Urinary bladder (tissue), 4 donors: ENCODE measurements at places on chromosomes 16 and 17. TPM values are rescaled to one million over a fixed set of nuclear protein-coding genes. Genes with fewer than 3 reads are reported as not detected.

EVI2A gene
- total RNA-seq: 6.9 TPM

TP53TG3 gene
- not detected for total RNA-seq

WWOX gene
- total RNA-seq: 28.4 TPM

DNA sequence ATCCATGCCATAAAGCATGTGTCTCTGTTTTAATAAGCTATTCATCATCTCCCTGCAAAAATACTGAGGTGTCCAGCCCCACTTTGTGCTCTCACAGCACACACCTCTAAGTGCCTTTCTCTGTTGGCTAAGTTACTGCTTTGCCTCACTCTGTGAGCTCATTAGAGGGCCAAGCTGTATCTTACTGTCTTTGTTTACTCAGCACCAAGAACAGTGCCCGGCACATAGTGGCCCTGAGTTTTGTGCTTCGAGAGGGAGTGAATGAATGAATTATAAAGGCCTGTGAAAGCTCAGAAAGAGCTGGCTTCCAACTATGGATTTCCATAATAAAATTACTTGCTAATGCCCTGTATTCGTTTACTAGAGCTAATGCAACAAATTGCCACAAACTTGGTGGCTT, 50.2 kb upstream of the NOG start:
- DNase-seq: no peak

GRCh38 chr16:5026664-5027063, 7.1 kb downstream of the NAGPA start:
- no peak for DNase-seq

- no peak for DNase-seq
Measured at GRCh38 chr16:83145297-83145696, 518.5 kb downstream of the CDH13 start.

LGALS9B gene
- total RNA-seq: not detected

ST6GALNAC2 gene
- total RNA-seq: 10.3 TPM

DNA sequence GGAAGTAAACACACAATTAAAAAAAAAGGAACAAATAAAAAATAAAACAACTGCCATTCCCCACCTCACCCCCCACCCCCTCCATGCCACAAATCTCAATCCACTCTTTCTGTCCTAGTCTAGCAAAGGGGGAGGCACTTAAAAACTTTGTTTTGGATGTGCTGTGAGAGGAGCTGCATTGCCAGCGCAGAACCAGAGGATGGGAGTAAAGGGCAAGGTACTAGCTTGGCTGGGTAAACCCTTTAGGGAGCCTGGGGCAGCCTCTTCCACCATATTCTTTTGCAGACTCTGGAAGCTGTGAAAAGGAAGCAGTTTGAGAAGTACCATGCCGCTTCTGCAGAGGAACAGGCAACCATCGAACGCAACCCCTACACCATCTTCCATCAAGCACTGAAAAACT, 1.4 kb downstream of the MRPS7 start:
- no peak for DNase-seq

DNA sequence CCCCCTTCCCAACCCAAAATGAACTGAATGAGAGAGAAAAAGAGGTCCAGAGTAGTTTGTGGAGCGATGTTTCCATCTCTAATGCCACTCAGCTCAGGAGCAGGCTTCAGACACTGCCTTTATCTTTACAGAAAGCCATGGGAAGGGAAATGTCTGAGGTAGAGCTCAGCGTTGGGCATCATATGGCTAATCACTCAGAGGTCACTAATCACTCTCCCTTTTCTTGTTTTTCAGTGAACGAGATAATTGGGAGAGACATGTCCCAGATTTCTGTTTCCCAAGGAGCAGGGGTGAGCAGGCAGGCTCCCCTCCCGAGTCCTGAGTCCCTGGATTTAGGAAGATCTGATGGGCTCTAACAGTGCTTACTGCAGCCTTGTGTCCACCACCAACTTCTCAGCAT, 9.8 kb downstream of the ESRP2 start:
- no peak for DNase-seq

DNA sequence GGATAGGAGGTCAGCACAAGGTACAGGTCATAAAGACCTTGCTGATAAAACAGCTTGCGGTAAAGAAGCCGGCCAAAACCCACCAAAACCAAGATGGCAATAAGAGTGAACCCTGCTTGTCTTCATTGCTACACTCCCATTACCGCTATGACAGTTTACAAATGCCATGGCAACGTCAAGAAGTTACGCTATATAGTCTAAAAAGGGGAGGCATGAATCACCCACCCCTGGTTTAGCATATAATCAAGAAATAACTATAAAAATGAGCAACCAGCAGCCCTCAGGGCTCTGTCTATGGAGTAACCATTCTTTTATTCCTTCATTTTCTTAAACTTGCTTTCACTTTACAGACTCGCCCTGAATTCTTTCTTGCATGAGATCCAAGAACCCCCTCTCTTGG, 1.0 kb upstream of the HSBP1 start:
- DNase-seq: no peak

DNA sequence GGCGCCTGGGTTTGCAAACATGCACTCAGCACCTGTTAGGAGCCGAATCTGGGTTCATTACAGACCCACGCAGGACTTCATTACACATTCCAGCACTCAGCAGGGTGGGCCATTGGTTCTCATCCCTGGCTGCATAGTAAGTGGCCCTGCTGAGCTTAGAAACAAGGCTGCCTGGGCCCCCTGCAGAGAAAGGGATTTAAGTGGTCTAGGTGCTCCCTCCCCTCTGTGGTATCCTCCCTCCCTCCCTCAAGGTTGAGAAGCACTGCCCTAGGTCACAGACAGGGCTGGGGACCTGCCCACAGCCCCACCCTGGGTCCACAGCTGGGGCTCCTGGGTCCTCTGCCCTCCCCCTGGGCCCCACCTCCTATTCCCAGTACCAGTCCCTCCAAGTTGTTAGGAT, 28.3 kb downstream of the WNT3 start:
- no peak for DNase-seq

DNA sequence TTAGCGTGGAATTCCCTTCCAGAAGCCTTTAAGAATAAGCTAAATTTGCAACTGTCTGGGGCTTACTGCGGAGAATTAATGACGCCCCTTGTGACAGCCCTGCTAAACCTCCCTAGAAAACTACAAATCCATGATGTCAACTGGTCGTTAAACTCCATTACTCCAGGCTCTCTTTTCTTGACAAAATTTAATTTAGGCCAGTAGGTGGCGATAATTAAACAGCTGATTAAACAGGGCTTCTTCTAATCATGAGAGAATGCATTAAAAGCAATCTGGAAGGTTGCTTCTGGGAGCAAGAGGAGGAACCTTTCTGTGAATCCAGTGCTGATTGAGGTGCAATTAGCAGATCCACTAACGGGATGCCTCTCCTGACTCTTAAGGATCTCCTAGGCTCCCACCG, 8.1 kb upstream of the NLRP1 start:
- DNase-seq: no peak

GRCh38 chr17:80852476-80853015, 139.1 kb upstream of the CHMP6 start:
- no peak for DNase-seq

- no peak for DNase-seq
Measured at GRCh38 chr17:68461589-68461988, 4.3 kb upstream of the WIPI1 start.

- DNase-seq: no peak
Measured at GRCh38 chr16:11099672-11100205, 155.4 kb downstream of the CLEC16A start.

C16orf46 gene
- 0.63 TPM for total RNA-seq

GRCh38 chr16:78689536-78689935, 590.1 kb downstream of the WWOX start:
- DNase-seq: no peak

- no peak for DNase-seq
Measured at GRCh38 chr17:35555691-35556090, 4.9 kb downstream of the SLFN14 start.

EFCAB5 gene
- 0.90 TPM for total RNA-seq

DNA sequence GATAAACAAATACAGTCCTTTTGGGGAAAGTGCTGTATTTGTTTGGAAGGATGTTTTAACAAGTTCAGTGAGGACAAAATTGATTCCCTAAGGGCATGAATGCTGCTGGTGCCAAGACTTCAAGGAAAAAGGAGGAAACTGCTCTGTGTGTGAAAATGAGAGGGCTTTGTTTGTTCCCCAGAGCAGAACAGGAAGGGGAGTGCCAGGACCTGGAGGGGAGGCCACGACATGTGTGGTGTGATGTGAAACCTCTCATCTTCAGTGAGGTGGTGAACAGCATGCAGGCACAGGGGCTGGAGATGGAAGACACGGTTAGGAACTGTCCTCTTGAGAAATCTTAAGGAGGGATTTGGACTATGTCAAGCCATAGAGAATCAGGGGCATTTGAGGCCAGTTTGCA, 46.6 kb upstream of the GRIN2A start:
- no peak for DNase-seq

GRCh38 chr17:74371653-74372147, 4.4 kb downstream of the GPR142 start:
- no peak for DNase-seq

- no peak for DNase-seq
Measured at GRCh38 chr17:82000803-82001570, 21.7 kb downstream of the CENPX start.

CPHXL2 gene
- not detected for total RNA-seq

CDRT15 gene
- not detected for total RNA-seq

TBC1D28 gene
- total RNA-seq: not detected

- DNase-seq: peak; percentile 14
Measured at GRCh38 chr17:12422651-12423050, 243.0 kb upstream of the MYOCD start.

DNA sequence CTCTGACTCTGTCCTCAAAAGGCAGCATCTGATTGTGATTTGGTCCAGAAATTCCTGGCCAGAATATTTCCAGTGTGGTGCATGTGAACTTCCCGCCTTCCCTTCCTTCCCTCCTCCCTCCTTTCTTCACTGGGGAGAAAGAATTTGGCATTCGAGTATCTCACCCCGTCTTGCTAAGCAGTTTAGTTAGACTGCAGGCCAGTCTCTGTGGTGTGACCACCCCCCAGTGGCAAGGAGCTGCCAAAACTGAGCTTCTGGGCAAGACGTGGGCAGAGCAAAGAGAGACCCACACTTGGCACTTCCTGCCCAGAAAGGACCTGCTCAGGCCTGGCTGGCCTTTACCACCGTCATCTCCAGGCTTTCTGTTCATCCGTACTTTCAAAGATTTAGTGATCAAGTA, 36.4 kb downstream of the SNX20 start:
- DNase-seq: no peak

GRCh38 chr16:87119168-87119567, 198.0 kb downstream of the C16orf95 start:
- no peak for DNase-seq

- no peak for DNase-seq
Measured at GRCh38 chr16:88634141-88634993, 4.0 kb upstream of the IL17C start.

DNA sequence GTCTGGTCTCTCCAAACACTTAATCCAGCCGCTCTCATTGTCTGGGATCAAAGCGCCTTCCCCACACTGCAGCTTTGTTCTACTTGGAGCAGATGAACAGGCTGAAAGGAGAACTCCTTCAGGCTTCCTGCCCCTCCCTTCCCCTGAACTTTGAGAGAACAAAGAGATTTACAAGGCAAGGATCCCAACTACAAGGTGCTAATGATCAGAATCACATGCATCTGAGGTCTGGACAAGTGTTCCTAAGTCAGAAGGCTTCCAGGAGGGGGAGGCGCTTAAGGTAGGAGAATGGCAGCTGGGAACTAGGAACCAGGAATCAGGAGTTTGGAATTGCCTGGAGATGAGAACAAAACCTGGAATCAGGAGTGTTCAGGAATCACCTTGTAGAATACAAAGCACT, 606.3 kb upstream of the CDH11 start:
- DNase-seq: no peak

DNA sequence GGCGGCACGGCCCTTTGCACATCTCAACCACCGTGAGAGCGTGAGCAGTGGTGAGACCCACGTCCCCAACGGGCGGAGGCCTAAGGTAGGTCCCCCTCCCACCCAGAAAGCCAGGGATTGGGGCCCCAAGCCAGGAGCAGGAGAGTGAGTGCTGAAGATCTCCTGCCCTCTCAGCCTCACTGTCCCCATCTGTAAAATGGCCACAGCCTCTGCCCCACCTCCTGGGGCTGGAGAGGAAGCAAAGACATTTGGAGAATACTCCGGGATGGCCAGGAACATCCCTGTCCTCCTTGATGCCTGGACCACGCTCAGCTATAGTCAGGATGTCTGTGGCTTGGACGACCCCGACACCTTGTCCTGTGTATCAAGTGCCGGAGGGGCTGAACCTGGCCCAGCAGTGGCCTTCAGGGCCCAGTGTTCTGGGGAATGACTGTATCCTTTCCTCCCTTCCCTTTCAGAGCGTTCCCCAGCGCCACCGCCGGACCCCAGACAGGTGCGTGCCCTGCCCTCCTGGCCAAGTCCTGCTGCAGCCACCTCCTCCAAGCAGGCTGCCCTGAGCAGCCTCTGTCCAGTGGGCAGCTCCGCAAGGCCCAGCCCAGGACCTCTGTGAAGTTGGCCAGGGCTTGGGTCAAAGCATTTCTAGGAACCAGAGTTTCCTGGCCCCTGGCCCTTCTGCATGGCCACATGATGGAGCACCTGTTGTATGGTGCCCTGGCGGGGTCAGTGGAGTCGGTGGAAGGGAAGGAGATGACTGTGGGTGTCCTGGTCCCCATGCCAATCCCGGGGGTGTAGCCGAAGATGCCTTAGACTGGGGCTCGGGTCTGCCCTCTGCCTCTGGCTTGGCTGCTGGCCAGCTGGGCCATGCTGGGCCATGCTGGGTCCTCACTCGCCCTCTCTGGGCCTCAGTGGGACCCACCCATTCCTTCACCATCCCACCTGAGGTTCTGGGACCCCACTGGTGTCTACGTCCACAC, 38.4 kb downstream of the ADCY7 start:
- DNase-seq: no peak

- DNase-seq: no peak
Measured at GRCh38 chr17:16953347-16953746, 18.6 kb downstream of the TNFRSF13B start.

DNA sequence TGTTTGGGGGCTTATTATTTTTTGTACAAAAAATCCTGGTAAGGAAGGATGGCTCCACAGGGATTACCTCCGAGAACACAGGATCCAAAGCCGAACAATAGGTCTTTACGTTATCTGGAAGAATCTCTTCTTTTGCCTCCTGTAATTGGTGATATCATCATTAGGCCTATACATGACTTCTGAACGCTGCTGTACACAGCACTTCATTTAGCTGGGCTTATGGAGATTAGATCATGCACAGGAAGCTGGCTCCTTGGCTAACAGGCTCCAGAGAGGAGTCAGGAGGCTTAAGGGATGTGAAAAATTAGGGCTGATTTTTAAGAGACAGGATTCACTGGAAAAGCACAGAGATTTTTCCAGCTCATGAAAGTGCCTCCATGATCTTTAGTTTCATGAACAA, 54.7 kb downstream of the TANGO6 start:
- no peak for DNase-seq

DNA sequence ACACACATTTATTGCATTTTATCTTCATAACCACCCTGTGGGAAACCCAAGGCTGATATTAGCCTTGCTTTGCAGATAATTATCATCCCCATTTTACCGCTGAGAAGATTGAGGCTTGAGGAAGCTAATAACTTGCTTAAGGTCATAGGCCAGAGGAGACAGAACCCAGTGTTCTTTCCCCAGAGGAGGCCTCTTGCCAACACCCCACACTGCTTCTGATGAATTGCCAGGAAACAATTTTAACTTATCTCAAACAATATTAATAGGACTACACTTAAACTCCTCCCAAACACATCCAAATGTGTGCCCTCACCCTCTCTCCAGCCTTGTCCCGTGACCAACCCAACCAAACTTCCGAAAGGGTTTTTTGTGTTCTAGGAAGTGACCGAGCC, 2.1 kb upstream of the SPG7 start:
- DNase-seq: no peak
